Stimulated activated CD4-positive, alpha-beta T cell treated with anti-CD3 and anti-CD28 coated beads, Interleukin-15, amount 100 ng/mL, for 1 hour (primary cell): ENCODE measurements at places on chromosomes 1 and 21.

DNA sequence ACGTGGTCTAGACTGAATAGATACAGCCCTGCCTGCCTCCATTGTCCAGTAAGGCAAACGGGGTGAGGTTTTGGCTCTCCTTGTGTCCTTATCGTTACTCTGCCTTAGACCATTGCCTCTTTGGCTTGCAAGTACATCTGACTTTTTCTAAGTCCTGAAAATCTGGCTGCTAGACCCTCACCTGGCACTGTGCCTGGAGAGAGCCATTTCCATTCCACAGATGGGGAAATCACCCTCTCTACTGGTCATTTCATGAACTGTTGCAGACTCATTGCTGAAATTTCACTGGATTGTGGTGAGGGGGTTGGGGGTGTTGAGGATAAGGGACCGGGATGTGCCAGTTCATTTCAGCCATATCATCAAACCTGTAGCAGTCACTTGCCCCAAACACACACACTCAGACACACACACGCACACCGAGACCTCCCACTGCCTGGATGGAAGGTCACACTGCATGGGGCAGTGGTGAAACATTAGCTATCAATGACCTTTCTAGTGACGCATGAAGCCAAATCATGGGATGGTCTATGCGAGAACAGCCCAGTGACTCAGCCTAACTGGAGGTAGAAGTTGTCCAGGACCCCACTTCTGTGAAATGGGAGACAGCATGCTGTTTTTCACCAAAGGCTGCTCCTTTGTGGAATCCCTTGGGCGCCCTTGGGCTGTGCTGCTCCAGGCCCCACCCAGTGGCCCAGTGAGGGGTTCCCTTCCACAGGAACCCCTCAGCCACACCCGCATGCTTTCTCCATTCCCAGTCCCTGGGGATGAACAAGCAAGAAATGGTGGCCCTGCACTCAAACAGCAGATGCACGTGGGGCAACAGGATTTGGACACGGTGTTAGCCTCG, 34.9 kb upstream of the VASH2 start:
- DNase-seq, result no peak

GRCh38 chr21:43884012-43884860, 19.2 kb downstream of the AGPAT3 start:
- DNase-seq, result no peak

DNA sequence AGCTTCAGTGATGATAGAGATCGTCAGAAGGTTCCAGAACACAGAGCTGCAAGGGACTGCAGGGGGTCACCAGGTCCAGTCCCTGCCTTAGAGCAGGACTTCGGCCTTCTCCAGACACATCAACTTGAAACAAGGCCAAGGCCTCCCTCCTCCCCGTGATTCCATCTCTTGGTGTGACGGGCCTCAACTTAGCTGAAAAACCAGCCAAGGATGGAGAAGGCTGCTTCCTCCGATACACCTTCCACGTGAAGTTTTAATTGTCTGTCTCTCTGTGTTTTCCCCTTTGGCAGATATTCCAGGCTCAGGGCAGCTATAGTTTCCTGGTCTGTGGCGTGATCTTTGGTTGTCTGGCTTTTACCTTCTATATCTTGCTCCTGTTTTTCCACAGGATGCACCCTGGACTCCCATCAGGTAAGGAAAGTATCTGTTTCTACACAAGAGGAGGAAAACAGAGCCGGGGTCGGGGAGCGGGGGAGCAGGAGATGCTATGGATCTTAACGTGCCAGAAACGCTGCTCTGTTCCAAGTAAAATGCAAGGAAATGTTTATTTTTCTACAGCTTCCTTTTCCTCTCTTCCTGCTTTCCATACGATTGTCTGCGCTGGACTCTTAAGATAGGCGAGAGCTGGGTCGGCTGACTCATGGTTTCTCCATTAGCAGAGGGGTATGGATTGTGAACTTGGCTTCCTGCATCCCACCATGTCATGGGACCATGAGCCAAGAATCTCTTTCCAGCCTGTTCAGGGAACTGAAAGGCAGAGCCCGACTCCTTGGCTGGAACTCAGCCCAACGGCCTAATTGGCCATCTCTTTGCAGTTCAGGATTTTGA, 32.8 kb downstream of the ELK4 start:
- DNase-seq, result no peak

GRCh38 chr1:62774971-62775595, 8.8 kb upstream of the ATG4C start:
- DNase-seq, result no peak

DNA sequence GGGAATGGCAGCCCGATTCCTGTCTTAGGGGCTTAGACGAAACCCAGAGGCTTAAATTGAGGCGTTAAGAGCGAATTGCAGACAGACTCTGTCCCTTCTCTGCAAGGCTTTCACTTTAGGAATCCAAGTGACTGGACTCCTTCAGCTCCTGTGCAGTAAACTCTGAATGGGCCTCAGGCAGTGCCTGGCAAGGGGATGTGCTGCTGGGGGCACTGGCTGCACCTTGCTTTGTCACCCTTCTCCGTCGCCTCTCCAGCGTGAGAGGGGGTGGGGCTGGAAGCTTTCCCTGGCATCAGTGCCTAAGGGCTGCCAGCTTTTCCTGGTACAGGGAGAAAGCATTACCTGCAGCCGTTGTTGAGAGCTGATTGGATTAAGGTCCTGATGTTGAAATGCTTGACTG, 39.9 kb upstream of the NFASC start:
- DNase-seq, result no peak

GRCh38 chr1:70355920-70356319, 1.4 kb upstream of the ANKRD13C start:
- no peak for DNase-seq

GRCh38 chr1:17777818-17778217, 22.7 kb downstream of the ACTL8 start:
- no peak for DNase-seq

- no peak for DNase-seq
These were observed 49.1 kb downstream of the TRABD2B start for GRCh38 chr1:47948126-47948525.

DNA sequence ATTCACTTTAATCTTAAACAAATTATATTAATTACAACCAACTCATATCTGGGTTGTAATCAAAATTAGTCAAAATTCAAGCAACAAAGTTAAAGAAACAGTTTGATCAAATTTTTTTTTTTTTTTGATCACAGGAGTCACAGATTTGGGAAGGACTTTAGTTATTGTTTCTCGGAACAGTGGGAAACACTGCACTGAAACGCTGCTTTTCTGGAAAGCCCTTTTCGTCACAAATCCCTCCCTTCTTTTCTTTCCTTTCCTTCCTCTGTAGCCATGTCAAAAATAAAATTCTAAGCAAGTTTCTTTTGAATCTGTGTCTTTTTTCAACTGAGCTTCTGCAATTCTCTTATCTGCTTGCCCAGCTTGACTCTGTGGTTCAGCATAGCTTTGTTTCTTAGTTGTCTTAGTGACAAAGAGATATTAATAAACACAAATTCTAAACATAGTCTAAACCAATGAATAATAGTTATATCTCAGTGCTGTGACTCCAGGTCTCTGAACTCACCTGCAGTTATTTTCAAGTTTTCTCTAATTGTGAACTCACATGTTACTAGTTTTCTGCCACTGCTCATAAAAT, 53.8 kb downstream of the PTGS2 start:
- no peak for DNase-seq

DNA sequence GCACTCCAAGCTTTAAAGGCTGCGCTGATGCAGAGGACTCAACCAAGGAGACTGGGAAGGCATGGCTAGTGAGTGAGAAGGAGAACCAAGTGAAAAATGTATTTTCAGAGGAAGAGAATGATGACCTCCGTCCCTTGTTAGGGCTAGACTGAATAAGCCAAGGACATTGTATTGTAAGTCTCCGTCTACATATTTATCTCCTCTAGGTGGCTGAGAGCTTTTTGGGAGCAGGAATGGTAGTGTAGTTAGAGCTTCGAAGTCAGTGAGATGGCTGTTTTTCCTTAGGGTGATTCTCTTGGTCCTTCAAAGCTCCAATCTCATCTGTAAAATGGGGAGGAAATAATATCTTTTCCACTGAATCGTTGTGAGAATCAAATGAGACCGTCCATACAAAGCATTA, 37.6 kb downstream of the ZBTB40 start:
- DNase-seq, result no peak

DNA sequence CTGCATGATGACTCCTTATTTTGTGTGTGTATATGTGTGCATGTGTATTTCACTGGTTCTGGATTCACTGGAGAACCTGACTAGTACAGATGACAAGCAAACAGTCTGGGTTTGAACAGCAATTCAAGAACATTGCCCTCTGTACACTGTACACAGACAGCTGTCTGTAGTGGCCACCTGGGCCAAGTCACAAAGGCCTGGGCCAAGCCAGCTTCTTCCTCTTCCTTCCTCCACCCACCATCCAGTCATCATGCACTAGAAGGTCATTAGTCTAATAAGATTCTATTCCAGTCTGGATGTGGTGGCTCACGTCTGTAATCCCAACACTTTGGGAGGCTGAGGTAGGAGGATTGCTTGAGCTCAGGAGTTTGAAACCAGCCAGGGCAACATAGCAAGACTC, 155.9 kb downstream of the ELAVL4 start:
- DNase-seq, result no peak

DNA sequence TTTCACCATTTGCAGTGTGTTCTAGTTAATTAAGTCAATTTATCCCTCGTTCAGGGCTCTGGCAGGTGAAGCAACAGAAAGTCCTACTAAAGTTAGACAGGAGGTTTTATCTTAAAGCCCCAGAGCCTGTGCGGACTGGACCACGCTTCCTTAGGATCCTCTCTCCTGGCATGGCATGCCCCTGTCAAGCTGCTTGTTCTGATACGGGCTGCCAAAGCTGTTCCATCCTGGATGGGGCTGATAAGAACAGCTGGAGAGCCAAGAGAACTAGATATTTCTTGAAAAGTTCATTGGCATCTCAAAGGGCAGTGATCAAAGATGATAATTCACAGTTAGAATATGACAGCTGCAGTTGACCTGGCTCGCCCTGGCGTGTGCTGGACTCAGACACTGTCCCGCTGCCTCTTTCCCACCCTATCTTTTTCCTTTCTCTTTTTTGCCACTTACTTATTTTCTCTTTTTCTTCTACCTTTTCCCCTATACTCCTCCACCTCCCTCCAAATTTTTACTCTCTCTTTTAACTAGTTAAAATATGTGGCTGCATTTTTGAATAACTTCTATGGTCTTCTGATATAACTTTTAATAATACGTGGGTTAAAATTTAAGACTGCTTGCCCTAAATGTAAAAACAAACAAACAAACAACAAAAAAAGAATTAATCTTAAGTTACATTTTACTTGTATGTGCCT, 96.7 kb downstream of the ABCA4 start:
- DNase-seq, result no peak

GRCh38 chr21:17903029-17903806, 84.1 kb upstream of the C21orf91 start:
- no peak for DNase-seq

- no peak for DNase-seq
These were observed 41.2 kb upstream of the PDC start for GRCh38 chr1:186502087-186502486.

DNA sequence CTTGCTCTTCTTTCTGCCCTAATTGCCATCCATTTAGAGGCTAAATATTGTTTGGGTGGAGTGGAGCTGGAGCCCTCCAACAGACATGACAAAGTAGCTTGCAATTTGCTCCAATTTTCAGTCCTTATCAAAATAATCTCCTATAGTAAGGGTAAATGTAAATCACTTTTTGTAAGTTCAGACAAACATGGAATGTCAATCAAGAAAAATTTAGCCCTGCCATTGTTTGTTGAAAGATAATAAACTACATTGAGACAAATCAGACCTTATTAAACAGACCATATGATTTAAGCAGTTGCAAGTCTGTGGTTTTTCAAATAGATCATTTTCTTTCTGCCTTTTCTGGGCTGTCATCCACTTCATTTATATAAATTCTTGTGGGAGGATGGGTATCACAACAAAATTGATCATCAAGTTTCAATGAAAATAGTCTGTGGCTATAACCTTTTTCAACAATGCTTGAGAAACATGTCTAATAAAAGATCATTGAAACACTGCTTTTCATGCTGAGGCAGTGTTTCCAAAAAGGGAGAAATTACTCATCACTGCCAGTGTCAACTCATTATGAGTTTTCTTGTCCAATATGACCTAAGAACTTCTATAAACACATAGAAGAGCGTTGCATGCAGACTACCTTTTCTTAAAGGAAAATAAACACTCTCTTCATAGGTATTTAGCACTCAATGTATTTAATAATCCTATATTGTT, 1152.0 kb upstream of the B3GALT2 start:
- DNase-seq, result no peak

GRCh38 chr21:41365377-41366107, 3.7 kb downstream of the MX2 start:
- no peak for DNase-seq

DNA sequence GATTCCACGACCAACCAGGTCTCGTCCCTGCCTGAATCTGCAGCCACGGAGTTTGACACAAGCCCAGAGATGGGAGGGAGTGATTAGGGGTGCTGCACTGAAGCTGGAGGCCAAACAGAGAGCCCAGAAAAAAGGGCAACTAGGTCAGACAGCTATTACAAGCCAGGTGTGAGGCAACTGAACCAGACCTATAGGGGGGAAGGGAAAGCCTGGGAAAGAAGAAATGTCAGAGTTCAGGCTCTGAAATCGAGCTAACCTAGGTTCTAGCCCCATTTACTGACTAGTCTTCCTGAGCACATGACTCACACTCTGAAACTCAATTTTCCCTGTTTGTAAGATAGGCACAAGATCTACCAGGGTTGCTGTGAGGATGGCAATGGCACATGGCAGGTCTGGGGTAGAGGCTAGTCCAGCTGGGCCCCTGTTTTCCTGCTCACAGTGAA, 1.7 kb downstream of the DHCR24 start:
- no peak for DNase-seq

GRCh38 chr1:81781749-81782148, 19.0 kb upstream of the ADGRL2 start:
- no peak for DNase-seq

DNA sequence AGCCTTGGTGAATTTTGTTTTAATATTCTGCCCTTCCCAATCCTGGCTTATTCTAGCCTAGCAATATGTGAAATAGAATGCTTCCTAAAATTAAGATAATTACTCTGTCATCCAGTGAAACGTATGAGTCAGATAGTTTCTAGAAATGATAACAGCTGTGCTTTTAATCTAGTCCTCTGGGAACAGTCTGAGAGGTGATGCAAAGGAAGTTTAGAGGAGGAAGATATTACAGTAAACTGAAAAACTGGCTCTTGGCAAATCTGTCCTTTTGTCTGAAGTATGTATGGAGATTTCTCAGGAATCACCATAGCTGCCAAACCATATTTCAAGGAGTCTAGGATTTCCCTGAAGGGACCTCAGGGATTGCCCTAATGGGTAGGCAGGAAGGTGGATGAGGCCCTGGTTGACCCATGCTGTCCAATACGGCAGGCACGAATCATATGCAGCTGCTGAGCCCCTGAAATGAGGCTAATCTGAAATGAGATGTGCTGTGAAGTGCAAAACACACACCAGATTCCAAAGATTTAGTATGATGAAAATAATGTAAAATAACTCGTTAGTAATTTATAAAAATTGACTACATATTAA, 70.8 kb upstream of the LBR start:
- DNase-seq, result no peak

- DNase-seq, result no peak
These were observed 36.2 kb upstream of the LYST start for GRCh38 chr1:235902677-235903542.

- DNase-seq, result no peak
These were observed 568.4 kb downstream of the PLA2G4A start for GRCh38 chr1:187396929-187397796.
